ENCODE measurements at places on chromosomes 11 and 22. TPM values are rescaled to one million over a fixed set of nuclear protein-coding genes. Genes with fewer than 3 reads are reported as not detected.

The OR5A1 gene
- total RNA-seq, result not detected

The JOSD1 gene
- 53.5 TPM for total RNA-seq

The CALCA gene
- not detected for total RNA-seq

The ACRV1 gene
- total RNA-seq, result not detected

The CCDC157 gene
- total RNA-seq, result 4.5 TPM

The MYRF gene
- total RNA-seq, result 1.4 TPM

The CADM1 gene
- 4.1 TPM for total RNA-seq

The BTBD10 gene
- total RNA-seq, result 92.6 TPM

The ART1 gene
- not detected for total RNA-seq
